Activated T-cell treated with anti-CD3 and anti-CD28 coated beads, Interleukin-2, amount 50 U/mL, for 1 hour (primary cell): ENCODE measurements at places on chromosomes 13 and 19.

DNA sequence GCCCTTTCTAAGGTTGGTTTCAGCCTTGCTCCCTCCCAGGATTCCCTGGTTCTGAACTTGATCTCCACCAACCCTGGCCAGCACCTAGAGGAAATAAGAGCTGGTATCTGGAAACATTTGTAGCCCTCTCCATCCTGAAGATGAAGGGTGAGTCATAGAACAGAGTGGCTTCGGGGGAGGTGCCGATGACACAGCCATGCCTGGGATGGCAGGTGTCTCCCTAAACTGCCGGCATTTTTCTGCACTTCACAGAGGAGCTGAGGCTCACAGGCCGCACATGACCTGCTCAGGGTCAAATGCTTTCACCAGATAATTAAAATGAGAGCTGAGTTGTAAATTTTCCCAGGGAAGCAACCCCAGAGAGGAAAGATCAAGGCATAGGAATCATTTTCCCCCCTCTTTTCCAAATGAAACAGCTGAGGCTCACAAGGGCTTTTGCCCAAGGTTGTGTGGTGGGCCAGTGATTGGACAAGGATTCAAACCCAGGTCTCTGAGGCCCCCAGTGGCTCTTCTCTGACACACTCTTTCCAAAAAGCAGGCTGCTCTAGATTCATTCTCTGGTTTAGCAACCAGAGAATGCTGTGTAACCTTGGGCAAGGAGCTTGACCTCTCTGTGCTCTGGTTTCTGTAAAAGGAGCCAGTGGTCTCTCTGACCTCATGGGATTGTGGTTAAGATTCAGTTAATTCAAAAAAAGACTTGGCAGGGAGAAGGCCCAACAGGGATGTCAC lies 1.2 kb upstream of the SLC25A42 start:
- DNase-seq = no peak

- no peak for DNase-seq
Observed at GRCh38 chr13:89490661-89491060, 1819.5 kb downstream of the SLITRK5 start.

GRCh38 chr13:45439781-45440462 lies 21.7 kb upstream of the SLC25A30 start:
- DNase-seq = no peak

DNA sequence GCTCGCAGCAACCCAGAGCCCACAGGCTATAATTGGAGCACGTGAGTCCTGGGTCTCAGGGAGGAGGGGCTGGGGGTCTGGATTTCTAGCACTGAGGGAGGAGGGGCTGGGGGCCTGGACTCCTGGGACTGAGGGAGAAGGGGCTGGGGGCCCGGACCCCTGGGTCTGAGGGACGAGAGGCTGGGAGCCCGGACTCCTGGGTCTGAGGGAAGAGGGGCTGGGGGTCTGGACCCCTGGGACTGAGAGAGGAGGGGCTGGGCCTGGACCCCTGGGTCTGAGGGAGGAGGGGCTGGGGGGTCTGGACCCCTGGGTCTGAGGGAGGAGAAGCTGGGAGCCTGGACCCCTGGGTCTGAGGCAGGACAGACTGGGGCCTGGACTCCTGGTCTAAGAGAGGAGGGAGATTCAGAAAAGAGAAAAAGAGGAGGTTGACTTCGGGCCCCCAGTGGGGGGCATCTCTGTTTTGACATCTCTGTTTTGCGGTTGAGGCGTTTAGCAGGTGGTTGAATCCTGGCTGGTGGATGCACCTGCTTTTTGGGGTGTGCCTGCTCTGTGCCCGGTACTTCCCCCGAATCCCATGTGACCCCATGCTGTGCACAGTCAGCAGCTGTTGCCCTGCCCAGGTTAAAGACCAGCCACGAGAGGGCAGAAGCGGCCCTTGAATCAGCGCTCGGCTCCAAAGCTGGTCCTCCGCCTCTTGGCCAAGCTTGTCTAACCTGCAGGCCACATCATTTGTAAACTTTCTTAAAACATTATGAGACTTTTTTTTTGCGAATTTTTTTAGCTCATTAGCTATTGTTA lies 10.5 kb downstream of the PVR start:
- peak; percentile 66 for DNase-seq

- DNase-seq = no peak
Observed at GRCh38 chr19:16088351-16089009, 12.2 kb downstream of the TPM4 start.

- DNase-seq = no peak
Observed at GRCh38 chr13:100517728-100518127, 70.9 kb downstream of the GGACT start.

- DNase-seq = no peak
Observed at GRCh38 chr19:39864118-39864517, 17.9 kb upstream of the FBL start.

DNA sequence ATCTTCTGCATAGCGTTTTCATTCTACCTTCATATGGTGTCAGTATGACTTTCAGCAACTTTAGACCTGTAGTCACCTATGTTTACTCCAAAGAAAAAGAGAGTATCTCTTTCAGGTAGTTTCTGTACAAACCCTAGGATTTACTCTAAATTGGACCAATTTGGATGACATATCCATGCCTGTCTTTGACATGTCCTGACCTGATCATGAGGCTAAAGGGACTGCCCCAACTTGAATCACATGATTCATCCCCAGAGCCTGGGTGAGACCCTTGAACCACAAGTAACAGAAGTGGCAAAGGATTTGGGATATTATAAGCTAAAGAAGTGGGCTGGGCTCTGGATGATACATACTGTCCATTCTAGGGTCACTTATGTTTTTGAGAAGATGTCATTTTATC lies 124.5 kb upstream of the CSNK1A1L start:
- DNase-seq = no peak

GRCh38 chr13:61123538-61124289 lies 291.9 kb downstream of the PCDH20 start:
- DNase-seq = no peak

GRCh38 chr19:20388706-20389225 lies 176.8 kb downstream of the ZNF737 start:
- no peak for DNase-seq

- DNase-seq = no peak
Observed at GRCh38 chr13:109333893-109334651, 452.3 kb downstream of the IRS2 start.

GRCh38 chr19:50478901-50479715 lies 2.5 kb upstream of the GARIN5A start:
- no peak for DNase-seq

DNA sequence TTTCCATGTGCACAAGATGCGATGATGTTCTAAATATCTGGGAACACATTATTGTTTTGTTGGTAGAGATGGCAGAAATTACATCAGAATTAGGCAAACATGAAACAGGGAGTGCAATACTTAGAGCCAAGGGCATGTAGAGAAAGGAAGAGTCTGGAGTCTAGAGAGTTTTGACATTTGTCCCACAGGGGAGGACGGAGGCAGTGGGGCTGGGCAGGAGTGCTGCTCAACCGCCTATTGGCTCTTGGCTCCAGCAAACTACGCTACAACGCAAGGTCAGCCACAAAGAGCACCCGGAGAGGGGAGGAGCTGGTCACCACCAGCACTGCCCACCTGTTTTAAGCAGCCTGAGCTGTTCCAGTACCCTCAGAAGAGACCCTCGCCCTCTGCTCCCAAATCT lies 108.3 kb downstream of the ABCC4 start:
- DNase-seq = no peak

DNA sequence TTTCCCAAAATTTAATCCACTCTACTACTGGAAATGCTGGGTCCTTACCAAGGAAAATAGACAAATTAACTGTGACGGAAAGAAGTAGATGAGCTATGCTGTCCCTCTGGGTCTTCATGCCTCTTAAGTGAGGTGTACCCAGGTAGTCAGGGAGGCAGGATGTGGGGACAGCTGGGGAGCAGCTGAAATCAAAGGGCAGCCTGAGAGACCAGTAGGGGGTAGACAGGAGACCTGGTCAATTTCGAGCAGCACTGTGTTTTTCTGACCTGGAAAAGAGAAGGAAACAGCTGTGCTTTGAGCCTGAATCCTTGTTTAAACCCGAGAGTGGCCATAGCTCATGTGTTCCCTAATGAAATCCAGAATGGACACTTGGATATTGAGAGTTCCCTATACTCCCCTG lies 587.3 kb downstream of the EFNB2 start:
- no peak for DNase-seq

DNA sequence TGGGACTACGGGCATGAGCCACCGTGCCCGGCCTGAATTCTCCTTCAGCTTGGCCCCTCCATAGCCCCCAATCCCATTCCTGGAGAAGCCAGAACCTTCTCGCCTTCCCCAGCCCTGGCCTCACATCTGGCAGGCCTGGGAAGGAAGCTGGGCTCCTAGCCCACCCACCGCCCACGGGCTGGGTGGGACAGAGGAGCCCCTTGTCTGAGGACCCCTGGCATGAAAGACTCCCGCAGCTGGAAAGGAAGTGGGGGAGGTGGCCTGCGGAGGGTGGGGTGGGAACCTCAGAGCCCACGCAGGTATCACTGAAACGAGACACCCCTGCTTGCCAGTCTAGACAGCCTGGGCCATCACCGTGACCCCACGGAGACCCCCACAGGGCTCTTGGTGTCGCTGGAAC lies 7.7 kb upstream of the NANOS3 start:
- DNase-seq = no peak

DNA sequence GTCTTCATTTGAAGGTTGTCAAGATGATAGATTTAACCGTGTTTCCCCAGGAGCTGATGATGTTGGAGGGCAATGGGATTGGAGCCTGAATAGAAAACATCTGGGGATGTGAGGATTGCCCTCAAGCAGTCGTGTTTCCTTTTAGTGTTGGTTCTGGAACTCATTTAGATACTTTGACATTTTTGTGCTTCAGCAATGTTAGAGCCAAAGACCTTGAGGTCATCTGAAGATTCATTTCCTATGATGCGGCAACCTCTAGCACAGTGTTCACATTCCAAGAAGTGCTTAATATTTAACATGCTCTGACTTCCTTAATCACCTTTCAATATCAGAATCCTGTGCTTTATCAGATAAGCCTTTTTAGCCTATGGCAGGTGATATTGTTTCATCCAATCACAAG lies 82.7 kb downstream of the SLC10A2 start:
- DNase-seq = no peak

- no peak for DNase-seq
Observed at GRCh38 chr13:51282322-51282721, 57.2 kb upstream of the SERPINE3 start.

- no peak for DNase-seq
Observed at GRCh38 chr13:110980921-110981320, 66.1 kb upstream of the ANKRD10 start.

DNA sequence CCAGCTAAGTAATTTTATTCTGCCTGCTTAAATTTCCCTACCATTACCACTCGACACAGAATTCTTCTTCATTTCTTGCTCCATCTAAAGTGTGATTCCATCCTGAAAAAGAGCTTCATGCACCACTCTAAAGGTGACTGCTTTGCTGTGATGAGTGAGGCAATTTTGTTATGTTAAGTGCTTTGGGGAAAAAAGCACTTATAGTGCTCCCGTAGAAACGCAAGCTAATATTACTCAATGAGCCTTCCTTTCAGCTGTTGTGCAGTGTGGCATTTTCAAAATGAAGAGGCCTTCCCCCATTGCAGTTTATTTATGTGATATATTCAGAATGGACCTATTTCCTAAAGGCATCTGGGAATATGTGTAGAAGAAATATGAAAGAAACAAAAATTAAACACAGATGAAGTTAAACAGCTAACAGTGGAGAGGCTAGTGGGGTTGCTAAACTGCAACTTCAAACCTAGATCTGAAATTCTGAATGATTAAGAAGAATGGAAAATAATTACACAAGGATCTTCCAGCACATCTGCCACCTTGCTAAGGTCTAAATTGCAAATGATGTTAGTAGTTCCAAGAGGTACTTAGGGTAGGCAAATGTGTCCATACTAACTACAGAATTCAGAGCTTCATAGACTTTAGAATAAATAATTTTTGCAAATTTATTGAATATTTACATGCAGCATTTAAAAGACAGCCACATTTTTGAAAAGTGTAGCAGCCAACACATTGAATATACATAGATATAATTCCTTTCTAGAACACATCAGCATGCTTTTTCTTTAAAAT lies 211.7 kb downstream of the DCT start:
- DNase-seq = no peak

DNA sequence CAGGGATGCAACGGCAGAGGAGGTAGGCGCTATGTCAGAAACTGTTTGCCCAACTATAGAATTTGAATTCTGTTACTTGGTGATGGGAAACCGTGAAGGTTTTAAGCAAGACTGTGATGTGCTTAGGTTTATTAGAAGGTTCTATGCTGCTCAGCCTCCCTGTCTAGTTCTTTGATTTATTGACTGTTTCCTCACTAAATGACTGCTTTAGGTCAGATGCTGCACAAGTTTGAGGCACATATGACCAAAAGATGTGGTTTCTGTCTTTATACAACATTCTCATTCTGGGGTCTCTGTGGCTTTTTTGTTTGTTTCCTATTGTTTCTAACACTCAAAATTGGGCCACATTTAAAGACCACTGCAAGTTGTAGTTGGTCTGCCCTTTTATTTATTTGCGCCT lies 323.0 kb upstream of the OBI1 start:
- no peak for DNase-seq

DNA sequence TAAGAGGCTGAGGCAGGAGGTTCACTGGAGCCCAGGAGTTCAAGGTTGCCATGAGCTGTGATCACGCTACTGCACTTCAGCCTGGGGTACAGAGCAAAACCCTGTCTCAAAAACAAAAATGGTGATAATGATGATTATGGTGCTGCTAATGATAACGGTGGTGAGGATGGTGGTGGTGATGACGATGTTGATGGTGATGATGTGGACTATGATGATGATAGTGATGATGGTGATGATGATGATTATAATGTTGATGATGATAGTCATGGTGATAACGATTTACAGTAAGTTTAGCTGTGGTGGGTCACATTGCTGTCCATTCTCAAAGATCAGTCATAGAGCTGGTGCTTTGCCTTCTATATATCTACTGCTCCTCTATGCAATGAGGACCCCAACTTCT lies 1340.6 kb downstream of the UQCRFS1 start:
- no peak for DNase-seq

GRCh38 chr13:111844222-111844671 lies 222.7 kb upstream of the SOX1 start:
- DNase-seq = no peak

DNA sequence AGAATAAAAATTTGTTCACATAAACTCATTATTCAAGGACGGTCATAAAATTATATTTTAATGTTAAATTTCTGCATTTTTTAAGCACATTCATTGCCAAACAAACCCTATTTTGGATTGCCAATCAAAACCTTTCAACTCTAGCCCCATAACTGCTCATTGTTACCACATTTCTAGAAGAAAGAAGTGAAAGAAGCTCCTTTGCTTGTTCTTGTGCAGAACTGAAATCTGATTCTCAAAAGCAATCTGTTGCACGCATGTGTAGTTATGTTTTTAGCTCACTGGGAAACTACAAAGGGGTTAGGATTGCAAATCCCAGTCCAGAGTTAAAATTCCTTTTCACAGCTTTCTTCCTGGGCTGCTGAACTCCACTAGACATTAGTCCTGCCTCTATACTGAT lies 109.5 kb upstream of the MIR17HG start:
- DNase-seq = no peak

GRCh38 chr19:32438751-32439150 lies 33.2 kb downstream of the DPY19L3 start:
- DNase-seq = no peak
